Amniotic epithelial cell (primary cell): ENCODE measurements at places on chromosomes 1 and 21.
A peak's percentile ranks its signal among the peaks of the same experiment; 100 is the strongest.

DNA sequence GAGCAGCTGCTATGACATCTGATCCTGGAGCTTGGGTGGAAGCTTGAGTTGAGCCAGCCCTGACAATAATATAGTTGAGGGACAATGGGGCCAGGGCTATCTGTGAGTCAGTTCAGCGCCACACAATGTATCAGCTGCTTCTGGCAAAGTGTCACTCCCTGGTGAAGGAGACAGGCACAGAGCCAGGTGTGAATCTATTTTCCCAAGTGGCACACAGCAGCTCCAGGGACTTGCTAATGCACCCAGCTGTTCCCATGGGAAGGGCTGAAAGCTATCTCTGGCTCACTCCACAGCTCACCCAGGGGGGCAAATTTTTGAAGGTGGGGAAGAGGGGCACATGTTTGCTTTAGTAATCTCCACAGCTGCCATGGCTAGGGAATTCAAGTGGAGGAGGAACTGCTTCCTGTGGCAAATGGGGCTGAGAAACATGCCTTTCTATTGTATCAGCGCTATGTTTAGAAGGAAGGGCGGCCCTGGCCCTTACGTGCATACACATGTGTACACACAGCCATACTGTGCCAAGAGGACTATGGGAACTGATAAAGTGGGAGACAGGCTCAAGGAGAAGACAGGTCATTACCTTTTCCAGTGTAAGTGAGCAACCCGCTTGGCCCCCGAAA lies 2.2 kb downstream of the CYB5R1 start:
- peak; percentile 61 for DNase-seq

- DNase-seq = no peak
Observed at GRCh38 chr1:198232940-198233675, 76.3 kb downstream of the NEK7 start.

GRCh38 chr21:28779914-28780313 lies 212.8 kb downstream of the LTN1 start:
- no peak for DNase-seq

GRCh38 chr1:218394416-218394815 lies 49.3 kb downstream of the TGFB2 start:
- DNase-seq = no peak

DNA sequence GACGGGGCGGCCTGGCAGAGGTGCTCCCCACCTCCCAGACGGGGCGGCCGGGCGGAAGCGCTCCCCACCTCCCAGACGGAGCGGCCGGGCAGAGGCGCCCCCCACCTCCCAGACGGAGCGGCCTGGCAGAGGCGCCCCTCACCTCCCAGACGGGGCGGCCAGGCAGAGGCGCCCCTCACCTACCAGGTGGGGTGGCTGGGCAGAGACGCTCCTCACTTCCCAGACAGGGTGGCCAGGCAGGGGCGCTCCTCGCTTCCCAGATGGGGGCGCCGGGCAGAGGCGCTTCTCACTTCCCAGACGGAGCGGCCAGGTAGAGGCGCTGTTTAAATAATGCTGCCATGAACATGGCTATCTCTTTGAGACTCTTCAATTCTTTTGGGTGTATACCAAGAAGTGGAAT lies 43.7 kb upstream of the ATP6V1G3 start:
- no peak for DNase-seq

DNA sequence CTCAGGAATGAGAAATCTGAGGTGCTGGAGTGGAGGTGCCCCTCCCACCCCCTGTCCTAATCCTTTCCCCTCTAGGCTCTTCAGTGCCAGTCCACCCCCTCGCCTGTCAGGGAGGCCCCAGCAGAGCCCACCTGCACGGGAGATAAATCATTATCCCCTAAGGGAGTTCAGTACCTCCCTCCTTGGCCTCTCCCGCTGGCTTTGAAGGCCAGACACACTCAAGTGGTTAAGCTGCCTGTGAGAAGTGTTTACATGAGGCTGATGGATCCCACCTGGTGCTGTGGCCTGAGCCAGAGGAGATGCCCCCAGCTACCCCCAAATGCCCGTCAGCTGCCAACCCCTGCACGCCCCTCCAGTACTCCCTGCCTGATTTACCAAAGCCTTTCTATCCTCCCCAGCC lies 3.7 kb downstream of the RSPO1 start:
- no peak for DNase-seq
